Stimulated activated CD4-positive, alpha-beta T cell treated with anti-CD3 and anti-CD28 coated beads, TNF-alpha, amount 100 ng/mL, for 48 hours (primary cell): ENCODE measurements at places on chromosomes 12 and 14.

- DNase-seq, result no peak
Observed at GRCh38 chr12:52023976-52024688, 17.4 kb downstream of the TAMALIN start.

DNA sequence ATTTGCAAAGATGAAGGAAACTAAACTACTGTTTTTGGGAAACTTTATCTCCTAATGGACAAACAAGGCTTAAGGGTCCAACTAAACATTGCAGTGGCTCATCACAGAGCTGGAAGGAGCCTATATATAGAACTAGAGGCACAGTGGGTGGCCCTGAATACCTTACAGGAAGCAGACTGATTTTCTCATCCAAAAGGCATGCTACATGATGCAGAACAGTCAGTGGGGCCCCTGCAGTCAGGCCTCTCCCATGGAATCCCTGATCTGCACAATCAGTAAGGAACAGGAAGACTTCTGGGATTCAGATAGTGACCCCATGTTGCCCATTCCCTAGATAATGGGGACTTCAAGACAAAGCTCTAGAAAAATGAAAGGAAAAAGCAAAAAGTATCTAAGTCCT, 1.9 kb upstream of the LLPH start:
- DNase-seq, result no peak

DNA sequence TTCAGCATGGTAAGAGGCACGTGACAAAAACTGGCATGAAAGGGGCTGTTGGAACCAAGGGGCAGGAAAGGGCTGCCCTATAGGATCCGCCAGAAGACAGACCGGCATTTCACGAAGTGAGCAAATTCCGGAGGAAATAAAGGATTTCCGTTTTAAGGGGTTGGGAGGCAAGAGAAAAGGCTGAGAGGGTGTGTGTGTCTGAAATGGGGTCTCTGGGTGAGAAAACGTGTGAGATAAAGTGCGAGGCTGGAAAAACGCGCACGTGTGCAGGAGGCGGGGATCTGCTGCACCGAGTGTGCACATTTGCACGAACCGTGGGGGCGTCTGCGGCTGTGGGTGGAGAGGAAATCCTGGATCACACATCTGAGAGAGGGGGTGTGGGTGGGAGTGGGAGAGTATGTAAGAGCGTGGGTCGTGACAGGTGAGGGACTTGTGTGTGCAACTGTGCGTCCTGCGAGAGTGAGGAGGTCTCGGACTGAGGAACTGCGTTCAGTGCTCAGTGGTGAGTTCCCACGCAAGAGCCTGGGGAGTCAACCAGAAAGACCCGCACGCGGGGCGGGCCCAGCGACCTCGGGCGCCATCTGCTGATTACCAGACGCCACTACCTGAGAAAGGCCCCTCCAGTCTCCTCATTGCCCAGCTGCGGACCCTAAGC, 37.0 kb upstream of the P2RX7 start:
- peak; percentile 65 for DNase-seq

DNA sequence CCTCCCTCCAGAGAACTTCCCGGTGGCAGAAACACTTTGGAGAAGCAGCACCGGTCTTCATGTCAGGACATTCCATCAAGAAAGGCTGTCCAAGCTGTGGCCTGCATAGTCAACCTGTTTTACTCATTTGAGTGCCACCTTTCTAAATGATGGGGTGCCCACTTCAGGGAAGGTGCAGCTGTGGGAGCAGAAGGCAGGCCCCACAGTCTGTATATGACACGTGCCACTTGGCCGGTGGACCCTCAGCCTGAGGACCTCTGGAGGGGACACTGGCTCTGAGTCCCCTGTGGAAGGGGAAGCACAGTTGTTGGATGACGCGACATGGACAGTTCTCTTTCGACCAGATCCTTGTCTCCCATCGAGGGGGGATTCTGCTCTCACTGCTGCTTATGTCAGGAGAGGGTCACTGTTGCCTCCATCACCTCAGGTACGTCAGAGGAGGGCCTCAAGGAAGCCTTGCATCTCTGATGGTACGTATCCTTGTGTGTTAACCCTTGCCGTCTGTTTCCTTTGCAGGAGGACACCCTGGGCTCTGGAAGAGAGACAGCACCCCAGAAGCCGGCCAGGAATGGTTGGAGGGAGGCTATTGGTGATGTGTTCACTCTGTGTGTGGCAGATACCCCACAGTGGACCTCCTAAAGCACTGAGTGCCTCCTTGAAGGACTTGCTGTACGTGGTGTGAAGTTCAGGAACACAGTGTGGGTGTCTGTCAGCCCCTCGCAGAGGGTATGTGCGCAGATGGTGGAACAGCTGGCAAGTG, 132.1 kb upstream of the RTL1 start:
- DNase-seq, result no peak

- no peak for DNase-seq
Observed at GRCh38 chr12:96766232-96766631, 140.8 kb upstream of the NEDD1 start.

DNA sequence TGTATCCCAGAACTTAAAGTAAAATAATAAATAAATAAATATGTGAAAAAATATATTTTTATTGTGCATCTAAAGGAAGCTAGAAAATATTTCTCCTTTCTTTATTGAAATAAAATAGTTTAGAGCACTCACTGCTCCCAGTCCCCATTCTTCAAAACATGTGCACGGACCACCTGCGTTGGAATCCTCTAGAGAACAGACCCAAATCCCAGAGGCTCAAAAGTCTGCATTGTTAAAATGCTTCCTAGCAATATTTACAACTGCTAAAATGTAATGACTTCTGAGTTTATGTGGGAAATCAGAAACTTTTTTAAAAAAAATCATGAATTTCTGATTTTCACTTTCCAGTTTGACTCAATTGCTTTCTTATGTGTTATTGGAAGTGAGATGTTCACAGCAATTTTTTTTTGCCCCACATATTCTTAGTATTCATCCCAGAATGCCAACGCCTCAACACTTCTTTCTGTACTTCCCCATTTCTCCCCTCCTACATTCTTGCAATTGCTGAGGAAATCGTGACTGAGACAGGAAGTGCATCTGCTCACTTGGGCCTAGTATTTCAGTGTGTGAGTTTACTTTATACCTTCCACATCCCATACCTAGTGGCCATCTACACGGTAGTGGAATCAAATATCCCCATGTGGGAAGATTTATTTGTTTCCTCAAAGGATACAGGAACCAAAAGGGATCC, 116.0 kb upstream of the FLRT2 start:
- no peak for DNase-seq

- DNase-seq, result no peak
Observed at GRCh38 chr12:107661830-107662229, 23.8 kb upstream of the PWP1 start.

DNA sequence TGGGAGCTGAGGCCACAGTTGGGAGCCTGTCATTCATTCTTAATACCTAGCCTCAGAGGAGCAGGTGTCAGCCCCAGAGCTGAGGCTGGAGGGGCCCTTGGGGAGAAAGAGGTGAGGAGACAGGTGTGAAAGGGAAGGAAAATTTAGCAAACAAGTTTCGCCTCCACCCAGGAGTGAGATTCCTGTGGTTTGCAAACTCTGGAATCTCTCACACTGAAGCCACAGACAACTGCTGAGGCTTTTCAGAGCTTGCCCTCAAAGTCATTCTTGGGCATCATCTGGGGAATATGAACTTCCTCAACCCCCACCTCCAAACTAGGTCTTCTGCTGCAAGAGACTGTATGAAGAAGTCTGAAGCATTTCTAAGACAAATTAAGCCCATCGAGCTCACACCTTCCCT, 589.5 kb upstream of the TBX3 start:
- no peak for DNase-seq

- no peak for DNase-seq
Observed at GRCh38 chr12:108234158-108234557, 105.0 kb downstream of the CMKLR1 start.

DNA sequence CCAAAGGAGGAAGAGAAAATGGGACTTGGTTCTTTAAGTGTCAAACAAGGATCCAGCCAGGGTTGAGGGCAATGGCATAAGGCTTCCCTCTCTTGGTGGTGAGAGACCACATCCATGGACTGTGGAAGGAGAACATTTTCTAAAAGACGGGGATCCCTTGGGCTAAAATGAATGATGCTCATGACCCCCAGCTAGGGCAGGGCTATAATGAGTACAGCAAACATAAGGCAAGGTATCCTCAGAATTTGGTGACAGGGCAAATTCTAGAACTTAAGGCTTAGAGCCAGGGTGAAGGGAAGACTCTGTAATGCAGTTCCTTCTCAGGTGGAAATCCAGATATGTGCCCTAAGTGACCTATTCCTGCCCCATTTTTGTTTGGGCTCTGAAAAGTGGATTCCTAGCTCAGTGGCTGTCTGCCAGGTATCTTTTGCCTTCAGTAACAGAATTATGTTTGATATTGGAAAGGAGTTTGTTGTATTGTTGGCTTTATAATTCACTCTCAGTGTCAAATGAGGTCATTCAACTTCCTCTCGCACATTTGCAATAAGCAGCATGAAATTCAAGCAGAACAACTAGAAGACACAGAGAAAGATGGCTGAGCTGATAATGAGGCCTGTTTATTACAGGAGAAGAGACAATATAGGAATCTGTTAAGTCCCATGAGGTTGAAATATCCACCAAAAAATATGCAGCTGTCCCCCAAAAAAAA, 76.8 kb downstream of the DAD1 start:
- DNase-seq, result no peak

- no peak for DNase-seq
Observed at GRCh38 chr12:104578453-104578852, 121.7 kb downstream of the CHST11 start.

DNA sequence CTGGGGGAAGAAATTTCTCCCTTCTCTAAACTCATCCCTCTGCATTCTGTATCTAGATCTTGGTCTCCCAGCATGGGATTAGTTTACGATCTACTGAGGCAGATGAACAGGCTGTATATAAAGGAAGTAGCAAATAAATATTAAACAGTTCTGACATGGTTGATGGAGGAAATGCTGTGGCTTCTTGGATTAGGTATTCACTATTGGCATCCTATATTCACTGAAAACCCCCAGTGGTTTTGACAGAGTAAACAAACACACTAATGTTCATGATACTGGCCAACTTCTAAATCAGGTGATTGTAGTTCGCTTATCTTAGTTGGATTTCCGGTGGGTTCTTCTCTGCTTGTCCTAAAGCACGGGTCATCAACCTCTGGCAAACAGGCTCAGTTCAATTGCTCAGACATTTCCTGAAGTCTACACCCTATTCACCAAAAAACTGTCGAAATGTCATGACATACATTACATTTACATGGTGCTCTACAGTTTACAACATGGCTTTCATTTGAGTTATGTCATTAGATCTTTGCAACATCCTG, 433.9 kb downstream of the EGLN3 start:
- no peak for DNase-seq

DNA sequence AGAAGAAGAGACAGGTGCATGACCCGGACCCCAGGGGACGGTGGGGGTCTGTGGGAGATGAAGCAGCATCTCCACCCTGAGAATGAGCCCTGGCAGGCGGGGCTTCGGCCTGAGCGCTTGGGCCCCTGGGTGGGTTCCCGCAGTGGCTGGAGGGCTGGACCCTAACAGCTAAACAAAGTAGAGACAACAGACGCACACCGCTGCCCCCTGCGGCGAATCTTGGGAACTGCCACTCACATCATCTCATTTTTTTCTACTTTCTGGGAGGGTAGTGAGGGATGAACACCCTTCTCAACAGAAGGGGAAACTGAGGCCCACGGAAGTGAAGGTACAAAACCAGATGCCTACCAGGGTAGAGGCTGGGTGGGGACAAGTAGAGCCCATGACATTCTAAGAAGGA, 104.7 kb downstream of the RFLNA start:
- DNase-seq, result no peak

- no peak for DNase-seq
Observed at GRCh38 chr14:35708062-35708461, 101.0 kb downstream of the RALGAPA1 start.

DNA sequence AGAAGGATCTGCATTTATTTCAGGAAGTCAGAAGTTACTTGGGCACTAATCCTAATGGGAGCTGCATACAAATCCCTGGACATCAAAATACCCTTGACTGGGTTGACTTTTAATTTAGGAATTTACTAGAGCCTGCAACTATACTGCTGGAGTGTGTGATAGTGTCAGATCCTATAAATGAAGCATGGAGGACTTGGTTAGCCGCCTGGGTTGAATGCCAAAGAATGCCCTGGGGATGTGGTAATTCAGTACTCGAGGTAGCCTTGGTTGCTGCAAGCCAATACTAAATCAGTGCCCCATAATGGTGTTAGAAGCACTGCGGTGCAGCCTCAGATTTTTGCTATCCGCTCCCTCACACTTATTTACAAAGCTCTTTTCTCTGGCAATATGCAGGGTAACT, 184.9 kb downstream of the CAPZA3 start:
- DNase-seq, result no peak

DNA sequence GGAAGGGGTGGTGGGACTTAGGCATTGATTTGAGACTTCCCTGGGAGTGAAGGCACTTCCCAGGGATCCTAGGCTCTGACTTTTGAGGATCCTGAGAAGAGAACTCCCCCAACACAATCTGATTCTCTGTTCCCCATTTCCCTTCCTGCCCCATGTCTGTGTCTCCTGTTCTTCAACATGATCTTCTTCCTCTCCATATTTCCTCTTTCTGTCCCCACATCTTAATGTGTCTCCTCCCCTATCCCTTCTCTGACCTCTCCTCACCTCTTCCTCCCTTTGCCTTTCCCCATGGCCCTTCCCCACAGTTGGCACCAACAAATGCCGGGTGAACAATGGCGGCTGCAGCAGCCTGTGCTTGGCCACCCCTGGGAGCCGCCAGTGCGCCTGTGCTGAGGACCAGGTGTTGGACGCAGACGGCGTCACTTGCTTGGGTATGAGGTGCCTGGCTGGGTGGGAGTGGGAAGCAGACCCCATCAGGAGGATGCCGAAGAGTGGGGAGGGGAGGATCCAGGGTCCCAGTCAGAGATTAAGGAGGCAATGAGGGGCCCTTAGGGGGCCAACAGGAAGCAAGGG, 15.2 kb upstream of the LRP1-AS start:
- DNase-seq, result no peak
